ENCODE measurements at places on chromosomes 11 and 22.

DNA sequence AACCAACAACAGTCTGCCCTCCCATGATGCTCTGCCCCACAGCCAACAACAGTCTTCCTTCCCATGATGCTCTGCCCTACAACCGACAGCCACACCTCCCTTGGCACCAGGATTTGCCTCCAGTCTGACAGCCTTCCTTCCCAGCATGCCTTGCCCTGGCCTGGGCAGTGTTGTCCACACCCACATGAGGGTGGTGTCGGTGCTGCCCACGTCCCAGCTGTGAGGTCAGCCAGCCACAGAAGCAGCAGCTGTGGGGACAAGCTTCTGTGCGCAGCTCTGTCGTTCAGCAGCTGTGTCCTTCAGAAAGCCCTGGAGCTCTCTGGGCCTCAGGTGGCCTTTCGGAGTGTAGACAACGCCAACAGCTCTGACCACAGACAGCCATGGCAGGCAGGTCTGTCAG lies 1378.9 kb downstream of the BRD1 start:
- no peaks in the 10 kb centered on the region for H3K27me3 ChIP-seq
- no peaks in the 10 kb centered on the region for H3K36me3 ChIP-seq
- H3K4me1 ChIP-seq: no peaks in the 10 kb centered on the region
- H3K27ac ChIP-seq: no peak overlapping the region
- no peak overlapping the region for H3K4me3 ChIP-seq

GRCh38 chr22:44051358-44051757 lies 27.3 kb downstream of the PARVB start:
- no peak overlapping the region for H3K4me3 ChIP-seq
- peaks cover 8% of the 10 kb centered on the region for H3K4me1 ChIP-seq
- no peaks in the 10 kb centered on the region for H3K36me3 ChIP-seq
- no peak overlapping the region for H3K27ac ChIP-seq
- no peaks in the 10 kb centered on the region for H3K27me3 ChIP-seq

- H3K4me1 ChIP-seq: no peaks in the 10 kb centered on the region
- no peaks in the 10 kb centered on the region for H3K36me3 ChIP-seq
- H3K27me3 ChIP-seq: no peaks in the 10 kb centered on the region
- no peak overlapping the region for H3K27ac ChIP-seq
- DNase-seq: no peak
These were observed 149.0 kb downstream of the PKNOX2 start for GRCh38 chr11:125313271-125314219.

DNA sequence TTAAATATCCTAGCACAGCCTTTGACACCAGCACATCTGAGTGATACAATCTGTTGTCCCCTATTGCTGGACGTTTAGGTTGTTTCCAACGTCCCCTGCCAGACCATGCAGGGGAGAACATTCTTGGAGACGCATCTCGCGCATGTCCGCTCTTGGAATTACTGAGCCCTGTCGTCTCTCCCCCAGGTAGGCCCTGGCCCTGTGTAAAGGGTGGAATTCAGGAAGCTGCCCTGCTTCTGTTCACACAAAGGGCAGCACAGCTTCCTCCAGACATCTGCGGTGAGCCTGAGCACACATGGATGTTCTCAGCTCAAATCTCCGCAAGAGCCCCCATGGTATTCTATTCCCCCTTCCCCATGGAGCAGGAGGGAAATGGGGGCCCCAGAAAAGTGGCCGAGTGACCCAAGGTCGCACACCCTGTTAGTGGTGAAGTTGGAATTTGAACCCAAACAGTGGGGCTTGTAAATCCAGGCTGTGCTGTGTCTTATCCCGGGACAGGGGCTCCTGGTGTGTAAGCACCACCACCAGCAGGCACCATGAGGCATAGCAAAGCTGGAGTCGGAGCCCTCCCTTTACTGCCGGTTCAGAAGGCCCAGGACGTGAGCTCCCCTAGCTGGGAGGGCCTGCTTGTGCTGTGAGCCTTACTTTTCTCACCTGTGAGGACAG lies 5.0 kb upstream of the FGF19 start:
- DNase-seq: no peak
- peaks cover 12% of the 10 kb centered on the region for H3K4me1 ChIP-seq
- no peaks in the 10 kb centered on the region for H3K36me3 ChIP-seq
- no peak overlapping the region for H3K4me3 ChIP-seq

DNA sequence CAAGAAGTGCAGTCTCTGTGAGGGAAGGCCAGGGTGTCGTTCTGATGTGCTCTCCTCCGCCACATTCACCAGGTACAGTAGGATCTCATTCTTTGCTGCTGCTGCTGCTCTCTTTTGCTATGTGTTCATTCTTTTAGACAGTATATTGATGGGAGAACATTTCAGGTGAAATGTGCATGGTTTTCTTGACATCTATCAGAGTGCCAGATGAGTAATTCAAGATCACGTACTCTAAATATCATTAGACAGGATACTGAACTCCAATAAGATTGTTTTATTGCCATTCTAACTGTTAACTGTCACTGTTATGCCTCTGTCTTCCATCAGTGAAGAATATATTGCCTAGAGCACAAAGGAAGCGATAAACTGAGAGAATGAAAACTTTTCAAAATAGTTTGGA lies 771.0 kb upstream of the ARHGAP42 start:
- no peaks in the 10 kb centered on the region for H3K4me1 ChIP-seq
- H3K4me3 ChIP-seq: no peak overlapping the region
- H3K27me3 ChIP-seq: no peaks in the 10 kb centered on the region
- no peak for DNase-seq

GRCh38 chr11:87122852-87123251 lies 85.1 kb downstream of the TMEM135 start:
- H3K27ac ChIP-seq: no peak overlapping the region
- DNase-seq: no peak
- no peaks in the 10 kb centered on the region for H3K36me3 ChIP-seq
- no peaks in the 10 kb centered on the region for H3K27me3 ChIP-seq
- no peaks in the 10 kb centered on the region for H3K4me1 ChIP-seq

DNA sequence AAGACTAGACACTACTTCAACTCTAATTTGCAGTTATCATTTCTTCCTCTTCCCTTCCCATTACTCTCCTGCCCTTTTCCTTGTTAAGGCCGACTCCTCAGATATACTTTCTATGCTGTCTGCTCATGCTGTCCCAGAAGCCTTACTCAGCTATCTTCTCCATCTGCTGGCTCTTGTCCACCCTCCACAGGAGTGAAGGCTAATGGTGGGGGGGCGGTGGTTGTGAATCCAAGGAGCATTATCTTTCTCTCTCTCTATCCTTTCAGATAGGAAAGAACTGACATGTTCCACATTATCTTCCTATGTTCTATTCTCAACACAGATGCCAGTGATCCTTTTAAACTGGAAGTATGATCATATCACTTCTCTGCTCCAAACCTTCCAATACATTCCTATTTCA lies 37.4 kb downstream of the USP28 start:
- no peak overlapping the region for H3K27ac ChIP-seq
- H3K27me3 ChIP-seq: no peaks in the 10 kb centered on the region
- H3K4me1 ChIP-seq: peaks cover 3% of the 10 kb centered on the region

GRCh38 chr11:64536997-64537396 lies 54.0 kb upstream of the SLC22A12 start:
- H3K27ac ChIP-seq: no peak overlapping the region
- DNase-seq: no peak
- no peak overlapping the region for H3K4me3 ChIP-seq
- H3K27me3 ChIP-seq: no peaks in the 10 kb centered on the region

DNA sequence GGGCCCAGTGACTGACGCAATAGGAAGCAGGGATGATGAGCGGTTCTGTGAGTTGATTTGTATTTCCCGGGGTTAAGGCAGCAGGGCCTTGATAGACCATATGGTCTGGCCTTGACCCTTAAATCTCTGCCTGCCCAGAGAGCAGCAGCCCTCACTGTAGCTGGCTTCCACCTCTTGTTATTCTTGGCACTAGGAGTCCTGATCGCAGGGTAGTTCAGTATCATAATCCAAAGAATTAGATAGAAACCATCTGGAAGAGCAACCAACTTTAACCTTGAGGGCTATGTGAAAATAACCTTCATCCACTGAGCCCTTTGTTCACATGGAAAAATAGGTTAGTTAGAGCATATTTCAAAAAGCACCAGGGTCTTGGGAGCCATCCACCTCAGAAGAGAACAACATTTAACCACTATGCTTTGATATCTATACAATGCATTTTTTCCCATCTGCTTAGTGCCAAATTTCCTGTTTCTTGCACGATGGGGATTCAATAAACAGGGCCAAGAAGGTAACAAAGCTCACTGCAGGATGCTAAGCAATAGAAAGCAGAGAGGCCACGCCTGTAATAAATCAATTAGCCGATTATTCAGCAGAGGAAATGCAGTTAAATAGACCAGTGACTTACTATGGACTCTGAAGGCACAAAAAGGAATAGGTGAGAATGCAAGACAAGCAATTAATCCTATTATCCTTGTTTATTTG lies 761.3 kb downstream of the OPCML start:
- DNase-seq: no peak
- H3K27me3 ChIP-seq: no peaks in the 10 kb centered on the region
- no peaks in the 10 kb centered on the region for H3K4me1 ChIP-seq
- no peak overlapping the region for H3K4me3 ChIP-seq
- H3K36me3 ChIP-seq: no peaks in the 10 kb centered on the region
- no peak overlapping the region for H3K27ac ChIP-seq

GRCh38 chr11:28760676-28761390 lies 652.6 kb downstream of the METTL15 start:
- H3K4me1 ChIP-seq: no peaks in the 10 kb centered on the region
- no peak overlapping the region for H3K27ac ChIP-seq
- H3K36me3 ChIP-seq: no peaks in the 10 kb centered on the region
- no peaks in the 10 kb centered on the region for H3K27me3 ChIP-seq

GRCh38 chr11:118649941-118650340 lies 29.5 kb downstream of the TREH start:
- no peak overlapping the region for H3K4me3 ChIP-seq
- no peak for DNase-seq
- no peak overlapping the region for H3K27ac ChIP-seq
- H3K4me1 ChIP-seq: no peaks in the 10 kb centered on the region
- no peaks in the 10 kb centered on the region for H3K36me3 ChIP-seq
- no peaks in the 10 kb centered on the region for H3K27me3 ChIP-seq

Data from natural killer cell (primary cell).